ENCODE measurements at places on chromosomes 11 and 22. TPM values are rescaled to one million over a fixed set of nuclear protein-coding genes. Genes with fewer than 3 reads are reported as not detected.

- no peak for DNase-seq
These were observed 26.8 kb downstream of the LARGE1 start for GRCh38 chr22:33893512-33893911.

Gene APBB1
- 24.1 TPM for polyA plus RNA-seq

- DNase-seq = peak; percentile 58
These were observed 18.4 kb downstream of the PARVB start for GRCh38 chr22:44042249-44043218.

DNA sequence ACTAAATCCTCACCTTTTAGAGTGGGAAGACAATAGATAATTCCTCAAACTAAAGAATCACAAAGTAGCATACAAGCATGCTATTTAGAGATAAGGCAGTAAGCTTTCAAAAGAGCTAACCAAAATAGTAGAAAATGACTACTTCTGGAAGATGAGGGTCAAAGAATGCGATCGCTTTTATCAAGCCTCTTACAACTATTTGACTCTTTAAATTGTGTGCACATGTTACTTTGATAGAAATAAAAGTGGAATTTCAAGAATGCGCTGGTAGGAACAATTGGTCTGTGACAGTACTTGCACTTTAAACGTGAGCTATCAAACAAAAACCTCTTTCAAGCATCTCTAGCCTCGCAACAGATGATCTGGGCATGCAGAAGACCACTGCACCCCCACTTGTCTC, 97.3 kb downstream of the COMMD9 start:
- DNase-seq = no peak

DNA sequence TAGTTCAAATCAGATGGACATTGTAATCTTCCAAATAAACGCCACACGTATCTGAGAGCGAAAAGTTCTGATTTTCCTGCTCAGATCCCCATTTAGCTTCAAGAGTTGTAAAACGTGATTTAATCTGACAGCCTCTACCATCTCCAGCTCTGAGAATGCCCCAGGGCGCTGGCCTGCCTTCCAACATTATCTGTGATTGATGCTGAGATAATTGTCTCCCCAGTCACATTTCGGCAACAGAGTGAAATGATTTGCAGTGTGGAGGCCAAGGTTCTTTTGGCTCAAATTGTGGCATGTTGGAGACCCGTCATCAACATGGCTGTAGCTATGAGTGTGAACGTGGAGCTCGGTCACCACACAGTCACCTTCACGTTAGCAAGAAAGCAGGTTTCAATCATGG, 283.4 kb downstream of the BRD1 start:
- no peak for DNase-seq

- DNase-seq = no peak
These were observed 51.6 kb upstream of the MYEOV start for GRCh38 chr11:69242266-69242920.

Gene CHKA
- 6.8 TPM for polyA plus RNA-seq

DNA sequence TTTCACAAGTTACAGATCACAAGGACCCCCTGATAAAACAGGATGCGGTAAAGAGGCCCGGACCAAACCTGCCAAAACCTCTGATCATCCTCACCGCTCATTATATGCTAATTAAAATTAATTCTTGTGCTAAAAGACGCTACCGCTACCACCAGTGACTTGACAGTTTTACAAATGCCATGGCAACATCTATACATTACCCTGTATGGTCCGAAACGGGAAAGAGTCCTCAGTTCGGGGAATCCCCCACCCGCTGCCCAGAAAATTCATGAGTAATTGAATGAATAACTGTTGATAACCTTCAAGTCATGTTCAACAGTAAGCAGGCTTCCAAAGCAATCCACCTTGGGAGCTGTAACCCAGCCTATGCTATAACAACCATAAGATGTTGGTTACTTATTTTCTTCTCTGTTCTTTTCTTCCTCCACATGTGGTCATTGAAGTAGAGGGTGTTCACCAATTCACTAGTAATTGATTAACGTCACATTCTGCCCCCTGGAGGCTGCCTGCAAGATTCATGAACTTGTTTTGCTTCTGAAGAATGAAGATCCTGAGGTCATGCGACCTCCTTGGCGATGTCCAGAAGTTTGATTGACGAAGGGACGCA, 20.6 kb downstream of the APOBEC3H start:
- DNase-seq = peak; percentile 62

DNA sequence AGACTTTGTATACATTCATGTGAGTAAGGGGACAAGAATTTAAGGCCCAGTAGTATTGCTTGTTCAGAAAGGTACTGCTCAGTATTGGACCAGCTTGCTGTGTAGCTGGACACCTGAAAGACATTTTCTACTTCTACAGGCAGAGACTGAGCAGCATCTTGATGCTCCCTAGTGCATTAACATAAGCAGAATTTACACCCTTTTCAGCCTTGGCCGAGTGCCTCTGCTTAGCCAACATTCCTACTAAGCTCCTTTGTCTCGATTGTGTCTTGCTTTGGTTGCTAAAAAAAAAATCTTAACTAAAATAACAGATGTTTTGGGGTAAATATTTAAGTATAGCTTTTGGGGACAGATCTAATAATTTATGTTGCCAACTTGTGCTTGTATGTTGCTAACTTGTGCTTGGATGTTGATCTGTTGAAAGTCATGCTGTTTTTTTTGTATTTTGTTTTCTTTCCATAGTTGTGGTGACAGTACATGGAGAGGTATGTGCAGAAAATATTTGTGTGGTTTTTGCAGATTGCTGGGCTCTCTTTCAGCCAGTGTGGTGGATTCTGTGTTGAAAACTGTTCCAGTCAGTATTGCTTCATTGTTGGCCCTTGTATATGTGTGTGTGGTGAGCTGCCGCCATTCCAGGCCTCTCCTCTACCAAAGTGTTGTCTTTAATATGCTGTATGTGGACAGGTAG, 3.7 kb downstream of the PTS start:
- DNase-seq = no peak

GRCh38 chr22:41288245-41288946, 2.4 kb upstream of the RANGAP1 start:
- no peak for DNase-seq

DNA sequence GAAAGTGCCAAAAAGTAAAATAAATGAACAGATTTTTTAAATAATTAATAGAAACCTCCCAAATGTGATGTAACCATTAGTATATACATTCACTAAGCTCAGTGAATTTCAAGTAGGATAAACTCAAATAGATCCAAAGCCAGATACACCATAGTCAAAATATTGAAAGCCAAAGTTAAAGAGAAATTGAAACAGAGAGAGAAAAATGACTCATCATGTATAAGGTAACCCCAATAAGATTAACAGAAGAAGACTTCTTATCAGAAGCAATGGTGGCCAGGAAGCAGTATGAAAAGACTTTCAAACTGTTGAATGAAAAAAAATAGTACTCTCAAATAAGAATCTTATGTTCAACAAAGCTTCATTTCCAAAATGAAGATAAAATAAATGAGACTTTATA, 70.5 kb downstream of the LUZP2 start:
- no peak for DNase-seq

Gene APOA1
- not detected for polyA plus RNA-seq

Gene CRYBB1
- not detected for polyA plus RNA-seq

DNA sequence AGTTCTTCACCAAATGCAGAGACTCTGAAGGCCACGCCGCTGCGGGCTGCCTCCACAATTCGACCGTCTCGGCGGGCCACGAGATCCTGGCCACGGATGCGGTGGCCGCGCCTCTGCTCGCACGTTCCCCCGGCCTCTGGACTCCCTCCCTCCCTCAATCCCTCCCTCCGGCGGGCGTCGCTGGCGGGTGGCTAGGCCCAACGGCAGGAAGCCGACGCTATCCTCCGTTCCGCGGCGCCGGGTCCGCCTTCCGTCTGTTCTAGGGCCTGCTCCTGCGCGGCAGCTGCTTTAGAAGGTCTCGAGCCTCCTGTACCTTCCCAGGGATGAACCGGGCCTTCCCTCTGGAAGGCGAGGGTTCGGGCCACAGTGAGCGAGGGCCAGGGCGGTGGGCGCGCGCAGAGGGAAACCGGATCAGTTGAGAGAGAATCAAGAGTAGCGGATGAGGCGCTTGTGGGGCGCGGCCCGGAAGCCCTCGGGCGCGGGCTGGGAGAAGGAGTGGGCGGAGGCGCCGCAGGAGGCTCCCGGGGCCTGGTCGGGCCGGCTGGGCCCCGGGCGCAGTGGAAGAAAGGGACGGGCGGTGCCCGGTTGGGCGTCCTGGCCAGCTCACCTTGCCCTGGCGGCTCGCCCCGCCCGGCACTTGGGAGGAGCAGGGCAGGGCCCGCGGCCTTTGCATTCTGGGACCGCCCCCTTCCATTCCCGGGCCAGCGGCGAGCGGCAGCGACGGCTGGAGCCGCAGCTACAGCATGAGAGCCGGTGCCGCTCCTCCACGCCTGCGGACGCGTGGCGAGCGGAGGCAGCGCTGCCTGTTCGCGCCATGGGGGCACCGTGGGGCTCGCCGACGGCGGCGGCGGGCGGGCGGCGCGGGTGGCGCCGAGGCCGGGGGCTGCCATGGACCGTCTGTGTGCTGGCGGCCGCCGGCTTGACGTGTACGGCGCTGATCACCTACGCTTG, at the start of gene FUT4:
Gene FUT4 (plus strand): TSS at position 227 of the 951 bp plus-strand sequence. CDS start 213 bp downstream, at position 440.
- peak; percentile 67 for DNase-seq

Gene CECR2
- polyA plus RNA-seq = 0.04 TPM

- DNase-seq = no peak
These were observed 17.0 kb upstream of the PANX1 start for GRCh38 chr11:94111660-94112059.

Gene OR52M1
- not detected for polyA plus RNA-seq

- no peak for DNase-seq
These were observed 25.7 kb downstream of the AMOTL1 start for GRCh38 chr11:94793822-94794221.

Gene NEFH
- polyA plus RNA-seq = not detected

DNA sequence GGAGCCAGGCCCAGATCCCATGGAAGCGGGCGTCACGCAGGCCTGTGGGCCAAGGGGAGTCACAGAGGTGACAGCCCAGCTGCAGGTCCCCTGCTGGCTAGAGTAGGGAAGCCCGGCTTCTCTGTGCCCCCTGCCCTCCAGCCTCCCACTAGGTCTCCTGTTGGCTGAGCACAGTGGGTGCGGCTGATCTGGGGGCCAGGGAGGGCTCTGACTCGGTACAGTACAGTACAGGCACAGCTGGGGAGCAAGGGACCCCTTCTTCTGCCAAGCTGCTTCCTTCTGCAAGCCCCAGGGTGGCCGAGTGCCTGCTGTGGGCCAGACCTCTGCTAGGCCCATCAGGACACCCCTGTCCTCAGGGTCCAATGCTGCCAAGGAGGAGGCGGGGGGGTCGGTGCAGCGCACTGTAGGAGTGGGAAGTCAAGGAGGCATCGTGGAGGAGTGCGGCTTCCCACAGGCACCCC, 10.1 kb downstream of the SUSD2 start:
- DNase-seq = no peak

DNA sequence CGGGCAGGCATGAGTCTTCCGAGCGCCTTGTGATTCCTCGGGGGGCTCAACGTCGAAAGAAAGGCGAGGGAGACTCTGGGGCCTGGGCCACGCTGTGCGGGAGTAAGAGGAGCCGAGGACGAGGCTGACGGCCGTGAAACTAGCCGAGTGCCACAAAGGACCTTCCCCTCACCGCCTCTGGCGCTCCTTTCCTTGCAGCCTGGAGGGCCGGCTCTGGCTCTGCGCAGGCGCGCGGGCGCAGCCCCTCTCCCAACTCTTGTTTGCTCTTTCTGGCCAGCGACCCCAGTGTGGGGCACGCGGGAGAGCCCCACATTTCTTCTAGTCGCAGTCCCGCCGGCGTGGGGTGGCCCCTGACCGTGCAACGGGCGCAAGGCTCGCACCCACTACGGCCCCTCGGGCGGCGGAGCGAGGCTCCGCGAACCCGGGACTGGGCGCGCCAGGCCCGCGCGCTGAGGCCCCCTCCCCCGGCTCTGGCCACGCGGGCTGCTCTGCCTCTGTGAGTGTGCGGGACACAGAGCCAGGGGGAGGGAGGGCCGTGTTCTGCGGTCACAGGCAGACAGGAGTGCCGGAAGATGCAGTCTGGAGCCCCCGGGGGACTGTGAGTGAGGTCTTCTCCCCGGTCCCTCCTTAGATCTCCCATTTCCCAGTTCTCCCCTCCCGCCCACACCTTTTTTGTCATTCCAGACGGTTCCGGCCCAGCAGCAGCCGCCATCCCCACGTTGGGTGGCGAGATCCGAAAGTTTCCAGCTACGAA, 1.0 kb upstream of the TOB2 start:
- DNase-seq = peak; percentile 62

DNA sequence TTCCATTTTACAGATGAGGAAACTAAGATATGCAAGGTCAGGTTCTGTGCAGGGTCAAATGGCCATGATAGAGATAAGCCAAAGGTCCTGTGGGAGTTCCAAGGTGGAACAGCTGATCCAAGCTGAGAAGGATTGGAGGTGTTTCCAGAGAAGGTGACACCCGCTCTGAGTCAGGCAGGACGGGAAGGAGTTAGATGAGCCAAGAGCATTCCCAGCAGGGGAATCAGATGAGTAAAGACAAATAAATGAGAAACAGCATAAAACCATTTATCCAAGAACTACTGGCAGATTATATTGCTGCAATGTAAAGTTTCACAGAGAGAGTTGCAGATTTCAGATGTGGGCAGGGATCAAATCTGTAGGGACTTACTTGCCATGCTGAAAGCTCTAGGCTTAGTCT, 18.9 kb upstream of the HEPHL1 start:
- no peak for DNase-seq

GRCh38 chr11:116454951-116455350, 317.8 kb downstream of the BUD13 start:
- DNase-seq = no peak

- no peak for DNase-seq
These were observed 612 bp downstream of the GTSE1 start for GRCh38 chr22:46297151-46297812.

Gene SAC3D1
- 5.4 TPM for polyA plus RNA-seq

Gene EMID1
- polyA plus RNA-seq = not detected

DNA sequence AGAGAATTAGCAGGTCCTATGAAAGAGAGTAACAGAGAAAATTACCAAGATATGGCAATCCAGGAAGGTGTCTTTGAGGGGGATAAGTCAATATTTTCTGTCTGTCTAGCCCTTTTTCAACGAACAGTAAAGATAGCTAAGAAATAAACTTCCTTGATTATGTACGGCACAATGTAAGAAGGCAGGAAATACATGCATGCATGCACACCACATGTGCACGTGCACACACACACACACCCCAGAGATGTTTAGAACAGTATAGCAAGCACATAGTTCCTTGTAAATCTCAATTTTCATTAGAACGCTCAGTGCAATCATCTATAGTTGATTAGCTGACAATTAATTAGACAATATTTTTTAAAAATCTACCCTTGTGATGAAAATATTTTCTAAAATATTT, 74.7 kb downstream of the MPPED2 start:
- DNase-seq = no peak

Gene CCDC85B
- 49.8 TPM for polyA plus RNA-seq

GRCh38 chr11:43998308-43998707, 49.5 kb upstream of the ACCSL start:
- DNase-seq = no peak

GRCh38 chr11:125239585-125240560, 75.3 kb downstream of the PKNOX2 start:
- DNase-seq = no peak

Gene SLC22A8
- polyA plus RNA-seq = not detected
